ENCODE measurements at places on chromosomes 11 and 22.

DNA sequence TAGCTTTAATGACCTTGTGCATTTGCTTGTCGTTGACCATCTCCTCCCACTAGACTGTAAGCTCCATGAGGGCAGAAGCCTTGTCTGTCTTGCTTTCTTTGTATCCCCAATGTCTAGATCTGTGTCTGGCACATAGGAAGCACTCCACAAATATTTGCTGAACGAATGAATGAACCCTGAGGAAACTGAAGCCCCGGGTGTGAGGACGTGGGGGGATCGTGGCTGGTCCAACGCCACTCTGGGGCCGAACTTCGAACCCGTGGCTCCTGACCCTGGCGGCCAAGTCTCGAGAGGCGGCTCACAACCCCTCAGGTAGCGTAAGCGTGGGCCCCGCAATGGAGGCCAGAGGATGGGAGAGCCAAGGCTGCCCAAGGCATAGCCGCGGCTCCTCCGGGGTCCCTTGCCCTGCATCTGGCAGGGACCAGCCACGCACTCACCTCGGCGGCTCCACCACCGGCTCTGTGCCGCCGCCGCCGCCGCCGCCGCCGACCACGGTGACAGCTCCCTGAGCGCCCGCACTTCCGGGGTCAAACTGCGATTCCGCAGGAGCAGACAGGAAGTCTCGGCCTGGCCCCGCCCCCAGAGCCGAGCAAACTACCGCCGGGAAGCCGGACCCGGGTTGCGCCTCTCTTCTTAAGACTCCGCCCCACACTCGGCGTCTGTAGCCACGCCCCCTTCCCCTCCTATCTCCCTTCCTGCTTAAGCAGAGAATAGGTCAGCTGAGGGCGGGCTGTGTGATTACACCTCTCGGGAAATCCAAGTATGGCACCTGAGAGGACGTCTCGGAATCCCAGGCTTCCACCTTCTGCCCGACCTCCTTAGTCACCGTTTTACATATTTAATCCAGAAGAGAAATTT lies at the start of gene ASCC2:
Gene ASCC2 (minus strand): TSS at position 534 of the 858 bp plus-strand sequence. CDS start 5,949 bp downstream, outside the sequence.
- peak; percentile 98 for DNase-seq

GRCh38 chr11:14376920-14377319 lies 17.9 kb upstream of the RRAS2 start:
- DNase-seq = no peak

DNA sequence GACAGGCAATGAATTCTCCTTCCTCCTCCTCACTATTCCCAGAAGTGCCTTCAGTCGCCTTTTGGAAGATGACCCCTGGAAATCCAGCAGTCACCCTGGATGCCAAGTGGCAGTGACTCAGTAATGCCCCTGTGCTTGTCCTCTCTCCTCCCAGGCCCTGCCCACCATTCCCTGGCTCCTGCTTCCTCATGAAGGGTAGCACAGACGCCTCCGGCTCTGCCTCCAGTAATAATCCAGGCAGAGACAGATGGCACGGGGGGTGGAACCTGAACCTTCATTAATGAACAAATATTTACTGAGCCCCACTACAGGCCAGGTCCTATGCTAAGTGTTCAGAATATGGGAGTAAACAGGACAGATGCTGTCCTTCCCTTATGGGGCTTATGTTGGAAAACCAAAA lies 23.2 kb downstream of the SYT13 start:
- no peak for DNase-seq

DNA sequence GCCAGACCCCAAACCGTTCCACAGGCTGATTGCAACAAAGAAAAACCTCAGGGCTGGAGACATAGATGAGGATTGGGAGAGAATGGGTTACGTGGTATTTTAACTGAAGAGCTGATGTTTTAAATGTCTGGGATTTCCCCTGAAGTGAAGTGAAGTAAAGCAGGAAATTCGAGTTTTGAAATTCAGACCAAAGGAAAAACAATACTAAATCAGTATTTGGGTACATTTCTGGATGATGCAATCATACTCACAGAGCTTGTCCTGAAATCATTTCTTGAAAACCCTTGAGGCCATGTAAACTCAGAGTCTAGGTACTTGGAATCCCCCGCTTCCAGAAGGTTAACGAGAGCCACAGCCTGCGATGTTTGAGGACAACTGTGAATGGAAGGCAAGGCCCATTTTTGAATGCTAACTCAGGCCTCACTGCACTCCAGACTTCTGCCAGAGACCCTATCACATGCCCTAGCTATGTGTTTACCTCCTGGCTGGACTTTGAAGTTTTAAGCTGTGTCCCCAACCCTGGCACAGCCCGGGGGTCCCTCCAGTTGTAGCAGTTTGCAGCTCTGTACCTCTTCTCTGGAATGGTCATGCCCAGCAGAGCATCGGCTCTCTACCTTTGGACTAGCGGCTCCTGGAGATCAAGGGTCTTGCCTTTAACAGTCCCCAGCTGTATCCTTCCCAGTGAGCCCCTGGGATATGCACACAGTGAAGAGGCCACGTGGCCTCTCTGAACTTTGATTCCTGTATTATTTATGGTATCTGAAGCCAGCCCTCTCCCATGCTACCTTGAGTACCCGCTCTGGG lies 5.4 kb upstream of the FTH1 start:
- DNase-seq = peak; percentile 52

GRCh38 chr11:116217006-116217405 lies 555.8 kb downstream of the BUD13 start:
- no peak for DNase-seq

DNA sequence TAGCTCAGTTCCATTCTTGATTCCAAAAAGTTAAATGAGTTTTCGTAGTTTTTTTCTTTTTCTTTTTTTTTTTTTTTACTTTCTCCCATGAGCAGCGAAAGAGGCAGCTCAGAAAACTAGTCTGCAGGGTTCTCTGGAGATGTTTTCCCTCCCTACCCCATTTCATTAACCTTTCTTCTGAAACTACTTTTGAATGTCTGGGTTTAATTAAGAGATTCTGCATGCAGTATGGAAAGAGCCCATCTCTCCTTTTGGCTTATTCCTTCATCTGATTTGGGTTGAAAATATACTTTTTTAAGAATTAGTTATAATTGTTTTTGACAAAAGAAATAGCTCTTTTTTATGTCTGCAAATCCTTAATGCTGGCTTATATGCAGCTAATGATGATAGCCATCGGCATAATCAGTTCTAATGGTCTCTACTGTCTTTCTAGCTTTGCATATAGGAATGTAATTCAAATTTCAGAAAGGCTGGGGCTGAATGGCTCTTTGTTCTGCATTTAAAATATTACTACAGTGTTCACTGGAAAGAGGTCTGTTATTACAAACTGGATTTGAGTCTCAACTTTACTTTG lies 265.3 kb downstream of the FAT3 start:
- no peak for DNase-seq

- DNase-seq = no peak
Observed at GRCh38 chr11:47272706-47273105, 2.8 kb downstream of the MADD start.

- no peak for DNase-seq
Observed at GRCh38 chr11:116973270-116973669, 125.0 kb downstream of the SIK3 start.

DNA sequence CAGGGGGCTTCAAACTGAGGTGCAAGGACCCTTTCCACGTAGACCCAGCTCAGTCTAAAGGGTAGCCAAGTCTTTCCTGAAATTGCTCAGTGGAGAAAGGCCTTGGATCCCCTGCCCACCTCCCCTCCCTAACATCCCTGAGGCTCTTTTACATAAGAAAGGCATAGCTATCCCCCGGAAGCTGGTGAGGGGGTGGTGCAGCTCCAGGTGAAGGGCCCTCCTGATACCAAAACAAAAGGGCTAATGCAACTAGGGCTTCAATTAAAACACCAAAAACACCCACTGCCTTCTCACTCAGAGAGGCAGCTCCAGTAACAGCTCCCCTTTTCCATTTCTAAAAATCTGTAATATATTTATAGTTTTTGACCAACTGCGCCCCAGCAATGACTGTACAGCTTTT lies 5.8 kb downstream of the SHANK2 start:
- DNase-seq = no peak

DNA sequence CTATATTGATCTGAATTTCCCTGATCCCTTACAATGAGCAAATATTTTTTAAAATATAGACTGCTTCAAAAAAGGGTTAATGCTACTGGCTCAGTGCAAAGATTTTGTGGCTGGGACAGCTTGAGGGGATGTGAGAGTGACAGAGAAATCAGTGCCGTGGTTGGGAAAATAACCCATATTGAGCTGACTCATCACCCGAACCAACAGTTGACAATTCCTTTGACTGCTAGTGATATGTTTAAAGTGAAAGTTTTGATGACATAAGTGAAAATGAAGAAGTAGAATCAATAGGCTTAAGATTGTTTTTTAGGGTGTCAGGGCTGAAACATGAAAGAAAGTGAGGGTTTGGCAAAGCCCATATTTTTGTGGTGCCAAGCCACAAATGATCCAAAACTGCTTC lies 257.1 kb upstream of the TENM4 start:
- no peak for DNase-seq
